Thoracic aorta (tissue), 2 donors: ENCODE measurements at places on chromosomes 16 and 17. TPM values are rescaled to one million over a fixed set of nuclear protein-coding genes. Genes with fewer than 3 reads are reported as not detected.

DNA sequence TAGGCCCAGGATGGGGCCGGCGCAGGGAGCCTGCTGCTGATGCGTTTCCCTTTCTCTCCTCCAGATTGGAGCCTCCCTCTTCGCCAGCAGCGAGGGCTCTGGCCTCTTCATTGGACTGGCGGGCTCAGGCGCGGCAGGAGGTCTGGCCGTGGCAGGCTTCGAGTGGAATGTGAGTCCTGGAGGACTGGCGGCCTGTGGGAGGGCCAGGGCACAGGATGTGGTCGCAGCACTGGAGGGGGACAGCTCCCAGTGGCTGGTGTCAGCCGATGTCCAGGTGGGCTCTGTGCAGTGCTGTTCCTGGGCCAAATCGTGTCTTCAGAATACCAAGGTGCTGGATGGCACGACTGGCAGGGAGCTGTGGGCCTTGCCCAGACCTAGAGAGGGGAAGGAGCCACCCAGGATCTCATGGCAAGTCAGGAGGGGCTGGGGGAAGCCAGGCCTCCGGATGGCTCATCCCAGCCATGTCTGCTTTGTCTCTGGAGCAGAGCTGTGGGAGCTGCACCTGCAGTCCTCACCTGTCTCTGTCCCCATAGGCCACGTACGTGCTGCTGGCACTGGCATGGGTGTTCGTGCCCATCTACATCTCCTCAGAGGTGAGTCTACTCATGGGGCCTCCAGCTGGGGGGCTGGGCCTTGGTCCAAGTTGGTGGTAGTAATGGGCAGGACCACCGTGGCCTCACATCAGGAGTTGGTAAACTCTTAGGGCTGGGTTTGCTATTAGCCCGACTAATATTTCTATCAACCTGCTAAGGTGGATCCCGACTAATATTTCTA lies 7.3 kb downstream of the SLC5A10 start:
- no peaks in the 10 kb centered on the region for H3K4me1 ChIP-seq
- no peaks in the 10 kb centered on the region for H3K36me3 ChIP-seq
- no peaks in the 10 kb centered on the region for H3K27me3 ChIP-seq
- no peak overlapping the region for H3K4me3 ChIP-seq
- H3K27ac ChIP-seq, result no peak overlapping the region

DNA sequence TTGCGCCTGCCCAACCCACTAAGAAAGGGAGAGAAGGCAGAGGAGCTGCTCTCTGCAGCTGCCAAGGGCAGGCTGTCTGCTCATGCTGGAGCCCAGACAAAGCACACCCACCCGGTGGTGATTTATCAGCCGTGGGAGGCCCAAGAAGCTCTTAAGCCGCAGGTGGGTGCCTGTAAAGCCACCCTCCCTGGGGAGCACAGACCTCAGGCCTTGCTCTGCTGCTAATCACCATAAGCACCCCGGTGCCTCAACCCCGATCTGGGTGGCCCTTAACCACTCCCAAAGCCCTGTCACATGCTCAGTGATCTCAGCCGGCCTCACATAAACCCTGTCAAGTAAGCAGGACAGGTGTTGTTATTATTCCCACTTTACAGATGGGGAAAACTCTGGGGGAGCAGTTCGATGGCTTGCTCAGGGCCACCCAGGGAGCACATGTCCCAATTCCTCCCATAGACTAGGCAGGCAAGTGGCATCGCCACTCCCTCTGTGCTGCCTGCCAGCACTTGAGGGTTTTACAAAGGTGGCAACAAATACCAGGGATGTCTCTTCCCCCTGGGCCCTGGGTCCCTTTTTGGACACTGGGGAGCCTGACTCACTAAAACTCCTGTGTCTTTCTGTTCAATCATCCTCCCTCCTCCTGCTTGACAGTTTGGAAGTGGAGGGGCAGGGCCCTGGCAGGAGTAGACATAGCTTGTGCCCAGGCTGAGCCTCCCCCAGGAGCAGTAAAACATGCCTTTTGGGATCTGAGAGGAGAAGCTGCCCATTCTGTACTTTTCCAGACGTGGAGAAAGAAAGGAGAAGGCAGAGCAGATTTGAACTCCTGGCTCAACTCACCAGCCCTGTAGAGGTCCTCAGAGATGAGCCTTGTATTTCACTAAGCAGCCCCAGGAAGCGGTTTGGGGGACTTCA lies 299.3 kb downstream of the SOX9 start:
- no peak for DNase-seq
- no peaks in the 10 kb centered on the region for H3K36me3 ChIP-seq
- no peak overlapping the region for H3K4me3 ChIP-seq
- no peaks in the 10 kb centered on the region for H3K27me3 ChIP-seq
- H3K4me1 ChIP-seq, result no peaks in the 10 kb centered on the region

DNA sequence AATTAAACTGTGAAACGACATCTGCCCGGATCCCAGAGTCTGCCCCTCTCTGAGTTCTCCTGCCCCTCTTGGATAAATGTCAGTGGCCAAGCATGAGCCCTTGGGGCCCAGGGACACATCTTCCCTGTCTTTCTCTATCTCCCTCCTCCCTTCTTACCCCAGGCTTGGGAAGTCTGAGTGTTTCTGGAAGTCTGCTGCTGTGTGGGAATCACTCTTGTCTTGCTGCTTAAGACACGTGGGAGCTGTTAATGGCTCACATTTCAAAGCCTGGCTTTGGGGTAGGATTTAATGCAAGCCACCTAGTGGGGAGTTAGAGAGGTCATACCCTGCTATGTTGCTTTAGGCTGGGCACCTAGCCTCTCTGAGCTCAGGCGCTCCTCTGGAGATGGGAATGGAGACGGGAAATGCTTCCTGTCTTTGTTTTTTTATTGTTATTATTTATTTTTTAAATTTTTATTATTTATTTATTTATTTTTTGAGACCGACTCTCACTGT lies 218.5 kb upstream of the CIBAR2 start:
- H3K36me3 ChIP-seq, result no peaks in the 10 kb centered on the region
- H3K4me1 ChIP-seq, result peaks cover 7% of the 10 kb centered on the region
- H3K27ac ChIP-seq, result no peak overlapping the region
- H3K4me3 ChIP-seq, result no peak overlapping the region

- H3K4me3 ChIP-seq, result no peak overlapping the region
- no peaks in the 10 kb centered on the region for H3K27me3 ChIP-seq
- H3K4me1 ChIP-seq, result no peaks in the 10 kb centered on the region
- DNase-seq, result no peak
- H3K36me3 ChIP-seq, result no peaks in the 10 kb centered on the region
These were observed 28.4 kb upstream of the NPTX1 start for GRCh38 chr17:80504686-80505413.

GRCh38 chr17:27525836-27526603 lies 69.8 kb downstream of the KSR1 start:
- H3K4me3 ChIP-seq, result no peak overlapping the region
- peaks cover 26% of the 10 kb centered on the region for H3K4me1 ChIP-seq
- H3K27ac ChIP-seq, result no peak overlapping the region
- H3K36me3 ChIP-seq, result no peaks in the 10 kb centered on the region
- H3K27me3 ChIP-seq, result no peaks in the 10 kb centered on the region

Gene SPATA20
- 82.8 TPM for total RNA-seq

Gene GP2
- 8.7 TPM for total RNA-seq

Gene TMC5
- total RNA-seq, result not detected

Gene TNP2
- not detected for total RNA-seq

Gene FOXF1
- total RNA-seq, result 4.1 TPM
